ENCODE measurements at places on chromosomes 4 and X. TPM values are rescaled to one million over a fixed set of nuclear protein-coding genes. Genes with fewer than 3 reads are reported as not detected.

SSX4 gene
- not detected for total RNA-seq

AVPR2 gene
- total RNA-seq, result 1.7 TPM

MAD2L1 gene
- total RNA-seq, result 7.7 TPM

GRCh38 chr4:143424276-143424675 lies 87.6 kb downstream of the GAB1 start:
- H3K36me3 ChIP-seq, result peaks cover 3% of the 10 kb centered on the region
- H3K4me1 ChIP-seq, result peaks cover 18% of the 10 kb centered on the region
- no peaks in the 10 kb centered on the region for H3K27me3 ChIP-seq
- no peak overlapping the region for H3K4me3 ChIP-seq
- DNase-seq, result no peak
- H3K27ac ChIP-seq, result no peak overlapping the region

CTAG2 gene
- total RNA-seq, result not detected

DNA sequence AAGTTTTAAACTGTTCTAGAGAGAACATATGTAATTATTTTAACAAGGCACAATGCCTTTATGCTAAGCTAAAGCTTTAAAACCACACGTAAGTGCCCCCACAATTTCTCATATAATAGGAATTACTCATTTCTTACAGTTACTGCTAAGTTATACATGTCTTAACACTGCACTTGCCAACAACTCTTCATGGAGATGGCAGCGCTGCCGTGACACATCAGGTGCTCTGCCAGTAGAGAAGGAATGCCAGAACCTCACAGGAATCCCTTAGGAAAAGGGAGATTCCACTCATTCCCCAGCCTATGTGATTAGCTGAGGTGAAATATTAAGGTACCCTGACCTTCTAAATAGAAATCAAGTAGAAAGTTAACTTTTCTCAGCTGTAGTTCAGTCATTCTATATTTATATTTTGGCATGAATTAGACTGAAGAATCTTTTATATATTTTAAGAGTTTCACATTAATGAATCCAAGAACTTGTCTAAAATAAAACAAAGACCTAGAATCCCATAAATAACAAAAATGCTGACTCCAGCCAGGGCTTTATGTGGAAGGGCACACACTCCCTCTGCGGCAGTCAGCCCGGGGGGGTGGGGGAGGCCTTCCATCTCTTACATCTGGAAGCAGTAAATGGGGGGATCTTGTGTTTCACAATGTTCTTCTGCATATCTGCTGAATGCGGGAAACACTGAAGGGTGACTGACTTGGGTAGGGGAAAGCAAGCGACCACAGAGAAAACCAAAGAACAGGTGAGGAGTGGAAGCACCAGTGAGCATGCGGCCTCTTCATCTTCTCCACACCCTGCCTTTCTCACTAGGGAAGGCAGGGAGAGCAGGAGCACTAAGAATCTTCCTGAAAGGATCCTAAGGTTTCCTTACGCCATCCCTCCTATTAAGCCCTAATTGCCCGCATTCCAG lies 23.7 kb downstream of the ACSL1 start:
- H3K4me1 ChIP-seq, result peaks cover 73% of the 10 kb centered on the region
- H3K4me3 ChIP-seq, result peak overlapping the region; percentile 66
- H3K36me3 ChIP-seq, result peaks cover 68% of the 10 kb centered on the region
- H3K27ac ChIP-seq, result peak overlapping the region; percentile 100

DNA sequence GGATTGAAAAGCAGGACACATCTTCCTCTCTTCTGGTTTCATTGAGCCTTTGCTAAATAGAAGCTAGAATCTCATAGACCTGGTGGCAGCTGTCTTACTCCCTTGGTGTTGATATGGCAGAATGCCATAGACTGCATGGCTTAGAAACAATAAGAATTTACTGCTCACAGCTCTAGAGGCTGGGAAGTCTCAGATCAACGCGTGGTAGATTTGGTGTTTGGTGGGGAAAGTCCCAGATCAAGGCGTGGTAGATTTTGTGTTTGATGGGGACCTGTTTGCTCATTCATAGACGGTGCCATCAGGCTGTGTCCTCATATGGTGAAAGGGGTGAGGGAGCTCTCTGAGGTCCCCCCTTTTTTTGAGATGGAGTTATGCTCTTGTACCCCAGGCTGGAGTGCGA lies 57.6 kb upstream of the PPP2R3B start:
- no peak for DNase-seq
- no peak overlapping the region for H3K4me3 ChIP-seq
- H3K27ac ChIP-seq, result no peak overlapping the region

DNA sequence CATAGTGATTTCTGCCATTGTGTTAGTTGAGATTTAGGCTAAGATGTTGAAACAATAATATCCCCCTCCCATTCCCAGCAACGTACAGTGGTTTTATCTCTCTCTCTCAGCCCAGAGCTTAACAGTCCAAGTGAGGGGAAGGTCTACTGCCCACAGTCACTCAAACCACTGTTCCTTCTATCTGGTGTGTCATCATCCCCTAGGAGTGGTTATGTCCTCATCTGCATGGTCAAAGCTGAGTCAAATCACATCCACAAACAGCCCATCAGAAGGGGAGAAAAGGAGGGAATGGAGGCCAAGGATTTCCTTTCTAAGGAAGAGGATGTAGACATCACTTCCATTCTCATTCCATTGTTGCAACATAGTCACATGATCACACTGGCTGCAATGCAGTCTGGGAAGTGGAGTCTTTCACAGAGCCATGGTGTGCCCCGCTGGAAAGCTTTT lies 42.8 kb upstream of the CHRNA9 start:
- H3K36me3 ChIP-seq, result no peaks in the 10 kb centered on the region
- H3K4me1 ChIP-seq, result no peaks in the 10 kb centered on the region
- H3K27ac ChIP-seq, result no peak overlapping the region

- DNase-seq, result peak; percentile 14
- H3K4me3 ChIP-seq, result peak overlapping the region; percentile 65
- no peaks in the 10 kb centered on the region for H3K27me3 ChIP-seq
- H3K27ac ChIP-seq, result peak overlapping the region; percentile 76
Measured at GRCh38 chrX:41922431-41923151, 763 bp downstream of the CASK start.

DNA sequence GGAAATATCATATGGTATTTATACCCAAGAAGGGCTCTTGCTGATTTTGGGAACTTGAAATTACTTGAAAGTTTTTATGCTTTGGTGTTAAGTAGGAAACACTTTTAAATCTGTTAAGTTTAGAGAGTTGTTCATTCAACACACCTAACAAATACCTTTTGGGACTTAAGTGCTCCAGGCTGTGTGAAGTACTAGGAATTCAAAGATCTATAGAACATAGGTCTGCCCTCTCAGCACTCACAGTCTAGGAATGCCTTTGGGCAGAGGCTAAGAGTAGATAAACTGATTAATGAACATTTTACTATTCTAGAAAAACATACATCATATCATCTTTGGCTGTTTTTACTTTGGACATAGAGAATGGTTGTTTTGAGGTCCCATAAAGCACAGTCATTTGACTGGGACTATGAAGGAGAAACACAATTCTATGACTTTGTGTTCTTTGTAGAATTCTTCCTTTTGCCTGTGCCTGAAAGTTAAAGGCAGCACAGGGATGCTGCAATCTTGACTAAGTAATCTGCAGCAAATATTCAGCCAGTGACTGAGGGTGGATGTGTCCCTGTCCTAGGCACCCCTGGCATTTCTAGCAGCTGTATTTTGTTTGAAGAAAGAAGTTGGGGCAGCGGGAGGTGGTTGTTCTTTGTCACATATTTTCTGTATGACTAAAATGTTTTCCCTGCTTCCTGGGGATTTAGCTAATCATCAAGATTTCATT lies 8.3 kb downstream of the BMP3 start:
- DNase-seq, result no peak
- H3K36me3 ChIP-seq, result no peaks in the 10 kb centered on the region
- H3K4me3 ChIP-seq, result no peak overlapping the region

FAM114A1 gene
- total RNA-seq, result 30.2 TPM

GRCh38 chr4:53103481-53103880 lies 241.4 kb downstream of the RASL11B start:
- H3K36me3 ChIP-seq, result no peaks in the 10 kb centered on the region
- no peak overlapping the region for H3K27ac ChIP-seq
- no peaks in the 10 kb centered on the region for H3K4me1 ChIP-seq
- H3K27me3 ChIP-seq, result no peaks in the 10 kb centered on the region
- H3K4me3 ChIP-seq, result no peak overlapping the region

LPAR4 gene
- total RNA-seq, result not detected

UGT2B10 gene
- not detected for total RNA-seq

GRCh38 chr4:41505161-41505661 lies 32.7 kb upstream of the LIMCH1 start:
- no peaks in the 10 kb centered on the region for H3K27me3 ChIP-seq
- DNase-seq, result no peak

DNA sequence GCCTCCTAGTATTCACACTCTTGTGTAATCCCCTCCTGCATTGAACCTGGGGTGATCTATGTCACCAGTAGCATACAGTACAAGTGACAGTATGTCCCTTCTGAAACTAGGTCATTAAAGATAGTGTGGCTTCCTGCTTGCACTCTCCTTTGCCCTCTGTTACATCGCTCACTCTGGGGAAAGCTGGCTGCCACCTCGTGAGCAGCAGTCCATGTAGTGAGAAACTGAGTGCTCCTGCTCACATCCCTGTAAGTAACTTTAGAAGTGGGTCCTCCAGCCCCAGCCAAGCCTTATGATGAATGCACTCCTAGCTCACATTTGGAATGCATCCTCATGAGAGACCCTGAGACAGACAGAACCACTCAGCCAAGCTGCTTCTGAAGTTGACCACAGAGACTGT lies 89.8 kb upstream of the TNIP3 start:
- H3K4me1 ChIP-seq, result no peaks in the 10 kb centered on the region
- H3K4me3 ChIP-seq, result no peak overlapping the region
- no peak for DNase-seq
- H3K36me3 ChIP-seq, result no peaks in the 10 kb centered on the region
